ENCODE measurements at places on chromosomes 12 and 14.

GRCh38 chr12:82659343-82660207 is 27.1 kb upstream of the TMTC2 start:
- DNase-seq = no peak

DNA sequence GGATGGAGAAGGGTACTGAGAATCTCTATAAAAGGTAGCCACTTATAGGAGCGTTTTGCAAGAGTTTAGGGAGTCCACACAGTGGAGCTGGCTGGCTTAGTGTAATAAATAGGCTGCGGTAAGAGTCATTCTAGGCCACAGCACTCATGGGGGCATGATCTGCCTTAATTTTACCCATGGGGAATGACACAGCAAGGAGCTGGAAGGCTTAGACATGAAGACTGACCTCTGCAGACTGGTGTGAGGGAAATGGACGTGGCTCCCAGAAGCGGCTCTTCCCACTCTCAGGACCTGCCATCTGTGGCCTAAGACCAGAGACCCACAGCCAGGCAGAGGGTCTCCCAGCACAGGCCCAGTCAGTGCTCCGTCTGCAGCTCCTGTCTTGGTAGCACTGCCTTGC is 173.3 kb downstream of the PPM1H start:
- no peak for DNase-seq

- DNase-seq = no peak
These were observed 341.5 kb upstream of the TMPO start for GRCh38 chr12:98173773-98174427.

GRCh38 chr14:104137297-104138097 is 890 bp upstream of the KIF26A start:
- DNase-seq = no peak

DNA sequence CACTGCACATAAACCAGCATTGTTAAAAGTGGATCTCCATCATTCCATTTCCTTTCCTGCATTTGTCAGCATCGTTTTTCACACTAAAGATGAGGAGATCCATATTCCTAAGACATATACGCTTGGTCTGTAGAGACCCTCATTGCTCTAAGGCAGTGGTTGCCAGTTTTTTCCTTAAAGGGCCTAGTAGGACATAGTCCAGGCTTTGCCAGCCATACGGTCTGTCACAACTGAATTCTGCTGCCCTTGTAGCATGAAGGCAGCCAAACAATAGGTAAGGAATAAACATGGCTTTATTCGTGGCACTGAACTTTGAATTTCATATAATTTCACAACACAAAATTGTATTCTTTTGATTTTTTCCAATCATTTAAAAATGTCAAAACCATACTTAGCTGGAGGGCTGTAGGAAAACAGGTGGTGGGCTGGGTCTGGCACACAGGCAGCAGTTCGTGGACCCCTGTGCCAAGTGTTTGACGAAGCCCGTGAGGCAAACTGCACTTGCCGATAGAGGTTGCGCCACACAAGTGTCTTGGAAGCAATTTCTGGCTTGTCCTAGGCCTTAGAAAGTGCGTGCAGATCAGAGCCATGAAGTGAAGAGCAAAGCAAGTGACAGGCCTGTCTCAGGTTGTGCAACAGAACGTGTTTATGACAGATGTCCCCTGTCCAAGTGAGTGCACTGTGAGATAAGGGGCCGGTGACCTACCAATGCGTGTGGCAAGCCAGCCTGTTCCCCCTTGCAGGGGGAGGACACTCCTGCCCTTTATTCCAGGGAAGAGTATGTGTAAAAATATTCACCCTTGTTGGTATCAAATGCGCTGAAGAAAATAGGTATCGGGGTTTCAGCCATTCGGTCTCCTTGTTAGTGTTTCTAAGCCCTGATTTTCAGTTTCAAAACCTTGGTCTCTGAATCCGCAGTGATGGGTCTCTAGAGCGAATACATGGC is 916 bp upstream of the CHPT1 start:
- no peak for DNase-seq

GRCh38 chr12:91349476-91349875 is 166.9 kb upstream of the DCN start:
- DNase-seq = no peak

GRCh38 chr12:114405519-114406271 is at the start of gene TBX5:
Gene TBX5 (minus strand): TSS chr12:114406144. CDS start chr12:114403898, 2,246 bp downstream.
- DNase-seq = no peak

DNA sequence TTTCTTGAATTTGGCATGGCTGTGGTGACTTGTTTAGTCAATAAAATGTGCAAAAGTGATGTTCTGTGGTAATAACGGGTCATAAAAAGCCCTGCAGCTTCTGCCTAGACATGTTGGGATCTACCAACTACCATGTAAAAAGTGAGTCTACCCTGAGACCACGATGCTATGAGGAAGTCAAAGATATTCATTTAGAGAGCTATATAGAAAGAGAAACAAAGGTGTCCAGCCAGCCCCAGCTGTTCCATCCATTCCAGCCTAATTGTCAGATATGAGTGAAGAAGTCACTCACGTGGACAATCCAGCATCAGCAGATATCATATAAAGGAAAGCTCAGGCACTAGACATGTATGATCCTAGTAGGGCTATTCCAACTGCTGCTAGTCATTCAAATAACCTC is 117.2 kb upstream of the SSTR1 start:
- no peak for DNase-seq

- DNase-seq = no peak
These were observed 94.9 kb downstream of the ALG10B start for GRCh38 chr12:38411426-38411825.

- no peak for DNase-seq
These were observed 27.3 kb downstream of the PSMA6 start for GRCh38 chr14:35319509-35319908.

DNA sequence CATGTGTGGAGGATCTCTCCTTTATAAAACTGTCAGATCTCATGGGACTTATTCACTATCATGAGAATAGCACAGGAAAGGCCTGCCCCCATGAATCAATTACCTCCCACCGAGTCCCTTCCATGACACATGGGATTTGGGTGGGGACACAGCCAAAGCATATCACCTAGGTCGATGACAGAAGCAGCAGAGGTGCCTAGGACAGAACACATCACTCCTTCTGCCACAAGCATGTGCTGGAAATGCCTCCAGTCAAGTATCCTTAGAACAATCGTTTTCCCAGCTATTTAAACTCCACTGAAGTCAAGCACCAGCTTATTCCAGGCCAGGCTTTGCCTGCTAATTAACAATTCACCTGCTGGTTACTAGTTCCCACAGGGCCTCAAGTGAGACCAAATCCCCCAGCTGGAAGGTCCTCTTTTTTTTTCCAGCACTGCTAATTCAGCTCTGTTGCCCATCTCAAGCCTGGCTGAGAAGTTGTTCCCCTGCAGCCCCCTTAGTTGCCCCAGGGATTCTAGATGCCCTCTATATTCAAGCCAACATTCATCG is 212.3 kb upstream of the NUDT4 start:
- no peak for DNase-seq

- no peak for DNase-seq
These were observed 117.5 kb downstream of the VRK1 start for GRCh38 chr14:96914571-96915128.

GRCh38 chr14:22614240-22614799 is 16.2 kb downstream of the ABHD4 start:
- DNase-seq = no peak

- DNase-seq = no peak
These were observed 19.8 kb downstream of the GXYLT1 start for GRCh38 chr12:42124764-42125387.

- DNase-seq = no peak
These were observed 92.1 kb upstream of the KRR1 start for GRCh38 chr12:75603475-75603874.

DNA sequence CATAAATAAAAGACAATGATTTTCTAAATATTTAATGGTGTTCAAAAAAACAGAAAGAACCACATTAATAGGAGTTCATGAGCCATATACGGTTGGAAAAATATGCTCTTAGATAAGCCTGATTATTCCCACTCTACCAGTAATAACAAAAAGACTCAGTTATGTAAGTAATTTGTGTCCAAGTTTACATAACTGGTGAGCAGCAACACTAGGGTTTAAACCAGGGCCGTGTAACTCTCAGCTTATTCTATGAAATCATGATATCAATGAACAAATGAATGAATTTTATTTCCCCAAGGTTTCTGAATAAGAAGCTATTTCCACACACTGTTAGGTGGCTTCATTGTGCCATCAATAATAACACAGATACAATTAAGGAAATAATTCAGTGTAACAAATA is 98.3 kb downstream of the GARIN6 start:
- no peak for DNase-seq

DNA sequence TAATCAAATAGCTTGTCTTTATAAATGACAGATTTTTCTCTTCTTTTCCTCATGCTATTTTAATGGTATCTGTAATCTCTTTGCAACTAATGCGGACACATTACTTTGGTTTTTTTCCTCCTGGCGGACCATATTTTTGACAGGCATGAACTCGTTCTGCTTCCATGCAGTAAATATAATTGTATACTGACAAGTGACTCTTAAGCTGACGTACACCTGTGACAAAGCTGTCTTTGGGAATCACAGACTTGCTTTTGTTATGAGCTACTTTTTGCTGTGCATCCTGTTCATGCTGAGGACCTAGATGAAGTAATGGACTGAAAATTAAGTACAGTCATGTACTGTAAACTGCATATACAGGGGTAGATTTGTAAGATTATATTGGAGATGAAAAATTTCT is 434.3 kb upstream of the TMTC1 start:
- no peak for DNase-seq

DNA sequence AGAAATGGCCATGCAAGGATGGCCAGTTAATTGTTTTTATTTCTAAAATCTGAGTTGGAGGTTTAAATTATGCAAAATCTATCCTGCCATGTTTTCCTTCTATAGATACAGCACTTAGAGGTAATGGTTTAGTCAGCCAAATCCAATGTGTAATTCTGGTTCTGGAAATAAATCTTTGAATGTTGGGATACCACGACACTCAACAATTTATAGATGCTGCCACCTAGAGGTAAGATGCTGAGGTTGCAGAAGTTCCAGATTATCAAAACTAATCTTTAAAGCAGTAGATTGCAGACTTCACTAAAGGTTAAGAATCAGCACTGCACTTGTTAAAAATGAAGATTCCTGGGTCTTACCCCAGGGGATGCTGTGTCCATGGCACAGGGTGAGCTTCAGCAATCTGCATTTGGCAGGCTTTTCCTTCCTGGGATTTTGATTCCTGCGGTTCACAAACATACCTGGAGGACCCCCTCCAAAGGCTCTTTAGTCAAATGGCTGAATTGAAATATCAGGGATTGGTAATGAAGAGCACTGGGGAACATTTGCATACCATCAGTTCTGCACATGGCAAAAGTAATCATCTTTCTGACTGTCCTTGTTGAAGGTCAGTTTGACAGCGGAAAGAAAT is 53.4 kb upstream of the ANO4 start:
- no peak for DNase-seq

- DNase-seq = no peak
These were observed 139.7 kb downstream of the TTLL5 start for GRCh38 chr14:75800792-75801191.

- DNase-seq = no peak
These were observed 331.7 kb downstream of the NRXN3 start for GRCh38 chr14:78501909-78502308.

GRCh38 chr12:41011939-41012338 is 176.2 kb upstream of the PDZRN4 start:
- no peak for DNase-seq

- DNase-seq = no peak
These were observed 4.0 kb downstream of the VPS37B start for GRCh38 chr12:122891661-122892525.

GRCh38 chr14:95155045-95155444 is 2.3 kb downstream of the DICER1 start:
- DNase-seq = no peak

DNA sequence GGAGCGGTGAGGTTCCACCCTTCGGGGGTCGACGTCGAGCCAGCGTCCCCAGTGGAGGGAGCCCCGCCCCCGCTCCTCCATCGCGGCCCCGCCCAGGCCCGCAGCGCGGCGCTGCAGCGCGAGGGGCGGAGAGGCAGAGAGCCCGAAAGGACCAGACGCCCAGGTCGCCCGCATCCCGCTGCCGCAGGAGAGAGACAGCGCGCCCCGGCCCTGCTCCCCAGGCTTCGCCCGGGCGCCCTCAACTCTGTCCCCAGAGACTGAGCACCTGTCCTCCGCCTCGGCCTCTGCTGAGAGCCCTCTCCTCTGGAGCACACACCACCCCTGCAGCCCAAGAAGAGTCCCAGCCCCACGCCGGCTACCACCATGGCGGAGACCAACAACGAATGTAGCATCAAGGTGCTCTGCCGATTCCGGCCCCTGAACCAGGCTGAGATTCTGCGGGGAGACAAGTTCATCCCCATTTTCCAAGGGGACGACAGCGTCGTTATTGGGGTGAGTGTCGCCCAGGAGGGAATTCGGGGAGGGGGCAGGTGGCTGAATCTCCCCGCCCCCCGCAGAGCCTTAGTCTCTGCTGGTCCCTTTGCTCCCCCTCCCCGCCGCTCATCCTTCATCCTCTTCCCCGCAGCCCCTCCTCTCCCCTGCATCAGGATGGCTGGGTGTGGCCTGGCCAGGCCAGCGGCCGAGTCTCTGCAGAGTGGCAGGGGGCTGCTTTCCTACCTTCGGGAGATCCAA is at the start of gene KIF5A:
TSS of gene KIF5A (plus strand) at position 136 of the 732 bp plus-strand sequence. CDS start at position 364, 228 bp downstream.
- no peak for DNase-seq

DNA sequence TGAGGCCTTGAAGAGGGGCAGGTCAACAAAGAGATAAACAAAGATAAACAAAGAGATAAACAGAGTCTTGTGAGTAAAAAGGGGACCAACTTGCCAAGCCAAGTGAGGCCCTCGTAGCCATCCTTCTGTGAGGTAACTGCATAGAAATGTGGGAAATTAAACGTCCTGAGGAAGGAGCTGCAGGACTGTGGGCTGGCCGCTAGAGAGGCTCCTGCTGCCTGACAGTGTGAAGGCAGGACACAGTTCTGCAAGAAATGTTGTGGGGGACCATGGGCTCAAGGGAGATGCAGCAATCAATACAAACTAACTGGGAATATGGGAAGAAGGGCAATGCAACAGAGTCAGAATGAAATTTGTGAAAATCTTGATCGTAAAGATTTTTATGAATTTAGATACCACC is 91.9 kb downstream of the SLC8A3 start:
- no peak for DNase-seq

- DNase-seq = no peak
These were observed 95.7 kb downstream of the RFLNA start for GRCh38 chr12:124390442-124391097.

- DNase-seq = no peak
These were observed 44.4 kb upstream of the PELI2 start for GRCh38 chr14:56073799-56074198.

GRCh38 chr14:57392830-57393229 is 2.4 kb downstream of the NAA30 start:
- no peak for DNase-seq

DNA sequence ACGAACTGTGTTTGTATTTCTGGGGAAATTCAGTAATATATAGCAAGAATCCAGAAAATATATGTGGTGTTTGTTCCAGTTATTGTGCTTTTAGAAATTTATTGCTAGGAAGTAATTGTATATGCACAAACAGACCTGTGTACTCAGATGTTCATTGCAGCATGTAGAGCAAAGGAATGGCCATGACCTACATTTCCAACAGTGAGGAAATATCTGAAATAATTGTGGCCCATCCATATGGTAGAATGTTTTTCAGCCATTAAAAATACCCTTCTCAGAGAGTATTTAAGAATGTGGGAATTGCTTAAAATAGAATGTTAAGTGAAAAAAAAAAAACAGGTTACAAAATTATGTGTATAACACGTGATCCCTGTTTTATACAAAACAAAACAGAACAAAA is 77.3 kb downstream of the TMX1 start:
- DNase-seq = no peak

- DNase-seq = no peak
These were observed 212.2 kb downstream of the KIF26A start for GRCh38 chr14:104350463-104351185.
